ENCODE measurements at places on chromosomes 1 and 21.

DNA sequence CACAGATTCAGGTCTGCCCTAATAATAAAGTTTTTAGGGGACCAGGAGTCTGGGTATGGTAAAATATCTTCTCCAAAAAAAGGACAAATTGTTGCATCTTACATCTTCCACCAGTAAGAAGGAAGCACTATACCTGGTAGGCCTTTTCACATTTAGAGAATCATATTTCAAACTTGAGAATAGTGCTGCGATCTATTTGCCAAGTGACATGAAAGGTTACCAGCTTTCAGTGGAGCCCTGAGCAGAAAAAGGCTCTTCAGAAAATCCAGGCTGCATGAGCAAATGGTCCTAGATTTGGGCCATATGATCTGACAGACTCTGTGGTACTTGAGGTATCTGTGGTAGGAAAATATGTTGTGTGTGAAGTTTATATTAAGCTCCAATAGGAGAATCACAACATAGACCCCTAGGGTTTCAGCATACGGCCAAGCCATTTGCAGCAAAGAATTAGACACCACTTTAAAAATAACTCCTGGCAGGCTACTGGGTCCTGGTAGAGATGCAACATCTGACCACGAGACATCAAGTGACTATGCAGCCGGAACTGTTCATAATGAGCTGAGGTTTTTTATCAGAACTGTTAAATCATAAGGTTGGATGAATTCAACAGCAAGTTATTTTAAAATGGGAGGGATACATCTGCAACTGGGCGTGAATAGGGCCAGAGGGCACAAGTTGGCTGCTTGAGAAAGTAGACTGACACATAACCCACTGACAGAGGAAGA lies 38.6 kb upstream of the CCDC190 start:
- no peaks in the 10 kb centered on the region for H3K36me3 ChIP-seq
- H3K27ac ChIP-seq, result peak overlapping the region; percentile 72
- DNase-seq, result no peak
- peaks cover 24% of the 10 kb centered on the region for H3K4me1 ChIP-seq
- no peak overlapping the region for H3K4me3 ChIP-seq

DNA sequence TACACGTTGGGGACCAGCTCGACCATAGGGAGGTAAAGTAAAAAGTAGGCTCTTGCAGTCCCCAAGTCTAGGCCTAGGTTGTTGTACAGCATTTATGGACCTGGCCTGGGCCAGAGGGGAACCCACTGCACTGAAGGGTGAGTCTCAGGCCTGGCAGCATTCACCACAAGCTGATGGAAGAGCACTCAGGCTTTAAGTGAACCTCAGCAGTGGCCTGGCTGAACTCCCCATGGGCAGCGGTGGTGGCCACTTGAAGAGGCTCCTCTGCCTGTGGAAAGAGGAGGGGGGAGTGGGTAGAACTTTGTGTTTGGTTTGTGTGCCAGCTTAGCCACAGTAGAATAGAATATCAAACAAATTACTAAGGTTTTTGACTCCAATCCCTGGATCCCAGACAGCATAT lies 176.2 kb upstream of the PRMT6 start:
- H3K4me3 ChIP-seq, result no peak overlapping the region
- no peaks in the 10 kb centered on the region for H3K27me3 ChIP-seq
- no peak for DNase-seq
- H3K36me3 ChIP-seq, result no peaks in the 10 kb centered on the region

- no peak overlapping the region for H3K4me3 ChIP-seq
- no peak overlapping the region for H3K27ac ChIP-seq
- peaks cover 22% of the 10 kb centered on the region for H3K27me3 ChIP-seq
- DNase-seq, result peak; percentile 37
Measured at GRCh38 chr1:18158714-18159113, 51.1 kb downstream of the IGSF21 start.

- H3K27me3 ChIP-seq, result no peaks in the 10 kb centered on the region
- no peaks in the 10 kb centered on the region for H3K4me1 ChIP-seq
- H3K36me3 ChIP-seq, result no peaks in the 10 kb centered on the region
- no peak overlapping the region for H3K4me3 ChIP-seq
- no peak for DNase-seq
Measured at GRCh38 chr21:22250355-22250754, 1252.1 kb downstream of the NCAM2 start.

GRCh38 chr21:35206141-35207125 lies 157.3 kb upstream of the RUNX1 start:
- no peak for DNase-seq
- H3K4me3 ChIP-seq, result no peak overlapping the region
- H3K4me1 ChIP-seq, result peaks cover 89% of the 10 kb centered on the region
- H3K36me3 ChIP-seq, result no peaks in the 10 kb centered on the region
- no peaks in the 10 kb centered on the region for H3K27me3 ChIP-seq

- no peaks in the 10 kb centered on the region for H3K27me3 ChIP-seq
- no peak overlapping the region for H3K4me3 ChIP-seq
- H3K4me1 ChIP-seq, result peaks cover 29% of the 10 kb centered on the region
Measured at GRCh38 chr1:221089803-221090202, 210.6 kb downstream of the HLX start.

DNA sequence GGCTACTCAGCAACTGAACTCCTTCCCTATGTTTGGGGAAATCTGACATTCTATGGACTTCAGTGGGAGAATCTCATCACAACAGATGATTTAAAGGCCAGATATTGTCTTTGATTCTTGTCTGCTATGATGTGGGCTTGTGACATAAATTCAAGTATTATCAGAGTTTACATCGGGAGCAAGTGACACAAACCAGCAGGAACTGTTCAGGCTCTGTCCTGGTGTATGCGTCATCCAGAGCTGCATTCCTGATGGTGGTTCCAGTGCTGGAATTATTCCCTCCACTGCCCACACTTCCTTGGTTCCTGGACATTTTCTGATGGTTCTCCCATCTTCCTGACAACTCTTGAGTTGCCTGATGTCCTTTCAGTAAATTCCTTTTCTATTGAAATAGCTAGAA lies 10.8 kb upstream of the LSM10 start:
- H3K4me1 ChIP-seq, result no peaks in the 10 kb centered on the region
- H3K27ac ChIP-seq, result peak overlapping the region; percentile 1
- no peaks in the 10 kb centered on the region for H3K27me3 ChIP-seq
- no peak overlapping the region for H3K4me3 ChIP-seq
- H3K36me3 ChIP-seq, result peaks cover 21% of the 10 kb centered on the region

DNA sequence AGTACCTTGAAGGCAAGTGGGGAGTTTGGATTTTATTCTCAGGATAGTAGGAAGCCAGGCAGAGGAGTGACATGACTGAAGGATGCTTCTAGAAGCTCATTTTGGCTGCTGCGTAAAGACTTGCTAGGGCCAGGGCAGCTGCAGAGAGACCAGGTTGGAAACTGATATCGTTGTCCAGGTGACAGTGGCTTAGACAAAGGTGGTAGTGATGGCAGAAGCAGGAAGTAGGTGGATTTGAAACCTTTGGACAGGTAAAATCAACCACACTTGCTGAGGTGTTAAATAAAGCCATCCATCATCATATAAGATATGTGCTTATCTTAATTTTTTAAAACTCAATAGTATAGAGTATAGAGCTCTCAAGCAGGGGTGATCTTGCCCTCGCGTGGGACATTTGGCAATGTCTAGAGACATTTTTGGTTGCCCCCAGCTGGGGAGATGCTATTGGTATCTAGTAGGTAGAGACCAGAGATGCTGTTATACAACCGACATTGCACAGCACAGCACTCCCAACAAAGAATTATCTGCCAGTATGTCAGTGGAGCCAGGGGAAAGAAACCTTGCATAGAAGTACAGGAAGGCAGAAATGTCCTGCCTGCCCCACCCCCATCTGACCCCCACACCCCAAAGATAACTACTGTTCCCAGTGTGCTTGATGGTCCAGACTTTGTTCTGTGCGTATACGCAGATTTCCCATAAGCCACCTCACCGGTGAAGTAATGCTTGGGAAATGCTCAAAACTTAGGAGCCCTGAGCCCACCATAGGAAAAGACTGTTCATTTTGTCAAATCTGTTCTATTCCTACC lies 31.1 kb downstream of the TMEM51 start:
- H3K4me1 ChIP-seq, result no peaks in the 10 kb centered on the region
- H3K36me3 ChIP-seq, result peaks cover 1% of the 10 kb centered on the region
- no peak overlapping the region for H3K4me3 ChIP-seq
- no peak overlapping the region for H3K27ac ChIP-seq
- no peak for DNase-seq
- H3K27me3 ChIP-seq, result peaks cover 7% of the 10 kb centered on the region

DNA sequence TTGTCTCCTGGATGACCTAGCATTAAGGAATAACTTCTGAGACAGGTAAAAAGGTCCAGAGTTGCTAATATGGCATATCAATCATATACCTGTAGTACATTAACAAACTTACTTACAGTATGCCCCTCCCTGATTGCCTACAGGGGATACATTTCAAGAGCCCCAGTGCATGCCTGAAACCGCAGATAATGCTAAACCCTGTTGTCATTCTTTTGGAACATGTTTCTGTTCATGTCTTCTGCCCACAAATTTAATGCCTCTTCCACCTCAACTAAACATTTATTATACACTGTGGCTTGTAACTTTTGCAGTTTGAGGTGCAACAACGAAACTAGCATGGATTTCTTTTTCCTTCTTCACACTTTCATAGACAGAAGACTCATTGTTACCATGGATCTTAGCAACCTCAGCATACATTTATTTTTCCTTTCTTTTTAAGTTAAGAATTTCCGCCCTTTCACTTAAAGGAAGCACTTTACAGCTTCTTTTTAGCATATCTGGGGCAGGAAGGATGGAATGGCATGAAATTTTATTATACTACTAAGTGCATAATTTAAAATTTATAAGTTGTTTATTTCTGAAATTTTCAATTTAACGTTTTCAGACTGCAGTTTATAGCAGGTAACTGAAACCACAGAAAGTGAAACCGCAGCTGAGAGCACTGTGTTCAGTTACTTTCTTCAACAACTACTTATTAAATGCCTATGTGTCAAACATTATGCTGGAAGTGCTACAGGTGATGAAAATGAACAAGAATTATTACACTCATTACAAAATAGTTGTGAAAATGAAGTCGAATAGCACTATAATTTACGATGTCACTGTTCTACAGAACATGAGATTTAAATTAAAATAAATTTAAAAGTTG lies 25.3 kb downstream of the F13B start:
- no peaks in the 10 kb centered on the region for H3K36me3 ChIP-seq
- no peak for DNase-seq
- H3K27ac ChIP-seq, result no peak overlapping the region

- peaks cover 56% of the 10 kb centered on the region for H3K27me3 ChIP-seq
- H3K4me1 ChIP-seq, result no peaks in the 10 kb centered on the region
- no peak overlapping the region for H3K4me3 ChIP-seq
- H3K27ac ChIP-seq, result no peak overlapping the region
- H3K36me3 ChIP-seq, result no peaks in the 10 kb centered on the region
Measured at GRCh38 chr1:10965546-10966226, 46.8 kb upstream of the TARDBP start.

- no peaks in the 10 kb centered on the region for H3K27me3 ChIP-seq
- peaks cover 47% of the 10 kb centered on the region for H3K4me1 ChIP-seq
- H3K27ac ChIP-seq, result peak overlapping the region; percentile 80
- DNase-seq, result peak; percentile 87
- peaks cover 4% of the 10 kb centered on the region for H3K36me3 ChIP-seq
Measured at GRCh38 chr1:155191904-155192303, 15.8 kb downstream of the THBS3 start.

DNA sequence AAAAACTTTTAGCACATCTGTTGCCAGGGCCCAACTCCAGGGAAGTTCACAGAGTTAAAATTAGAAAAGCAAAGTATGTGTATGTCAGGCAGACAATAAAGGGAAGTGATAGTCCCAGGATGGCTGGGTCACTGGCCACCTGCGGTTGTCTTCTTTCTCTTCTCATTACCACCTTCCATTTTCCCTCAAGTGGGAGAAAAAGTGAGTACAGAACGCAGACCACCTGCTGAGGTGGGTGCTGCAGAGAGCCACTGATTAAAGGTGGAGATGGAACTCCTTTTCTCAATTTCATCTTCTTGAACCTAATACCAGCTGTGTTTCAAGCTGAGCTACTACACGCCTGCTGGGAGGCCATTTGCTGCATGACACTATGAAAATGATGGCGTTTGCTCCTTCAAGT lies 88.8 kb upstream of the PDE4B start:
- DNase-seq, result no peak
- no peaks in the 10 kb centered on the region for H3K4me1 ChIP-seq
- H3K27me3 ChIP-seq, result peaks cover 51% of the 10 kb centered on the region
- H3K4me3 ChIP-seq, result no peak overlapping the region
- no peak overlapping the region for H3K27ac ChIP-seq

DNA sequence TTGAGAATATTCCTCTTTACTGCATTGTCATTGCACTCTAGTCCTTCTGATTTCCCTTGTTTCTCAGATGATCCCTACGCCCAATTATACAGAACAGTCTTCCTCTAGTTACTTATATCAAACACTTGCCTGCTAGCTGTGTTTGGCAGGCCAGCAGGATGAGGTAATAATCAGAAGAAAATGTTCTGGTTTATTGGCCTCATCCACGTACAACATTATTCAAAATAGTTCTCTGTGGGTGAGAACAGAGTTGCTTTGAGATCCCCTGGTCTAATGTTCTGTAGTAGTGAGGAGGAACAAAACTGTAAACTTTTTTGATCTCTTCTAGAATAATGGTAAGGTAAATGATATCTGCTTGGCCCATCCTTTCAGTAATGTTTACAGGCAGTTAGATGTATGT lies 22.3 kb upstream of the C1orf105 start:
- H3K36me3 ChIP-seq, result peaks cover 7% of the 10 kb centered on the region
- no peak for DNase-seq
- H3K4me3 ChIP-seq, result no peak overlapping the region
- no peaks in the 10 kb centered on the region for H3K27me3 ChIP-seq
- H3K4me1 ChIP-seq, result peaks cover 92% of the 10 kb centered on the region

Measured in chondrocyte (in vitro differentiated cells).